ENCODE measurements at places on chromosomes 11 and 22.

- DNase-seq, result no peak
Measured at GRCh38 chr11:70477176-70477575, 78.8 kb downstream of the CTTN start.

- DNase-seq, result no peak
Measured at GRCh38 chr11:73477518-73477917, 101.3 kb downstream of the RELT start.

GRCh38 chr22:19744350-19745006, 16.1 kb upstream of the TBX1 start:
- DNase-seq, result no peak

- DNase-seq, result no peak
Measured at GRCh38 chr11:68773521-68774193, 22.3 kb upstream of the TESMIN start.

DNA sequence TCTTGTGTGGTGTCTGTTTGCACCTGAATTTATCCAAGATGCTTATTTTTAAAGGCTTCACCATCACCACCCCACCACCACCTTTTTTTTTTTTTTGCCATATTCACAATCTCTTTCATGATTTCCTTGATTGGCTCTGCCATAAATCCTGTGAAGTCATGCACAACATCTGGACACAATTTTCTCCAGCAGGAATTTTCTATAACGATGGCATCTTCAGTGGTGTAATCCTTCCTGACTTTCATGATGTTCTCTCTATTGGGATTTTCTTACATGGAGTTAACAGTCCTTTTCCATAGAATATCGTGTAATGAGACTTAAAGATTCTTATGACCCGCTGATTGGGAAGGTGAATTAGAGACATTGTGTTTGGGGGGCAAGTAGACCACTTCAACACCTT, 17.8 kb downstream of the ZFP91 start:
- DNase-seq, result no peak

GRCh38 chr11:110587972-110588371, 124.3 kb downstream of the ARHGAP20 start:
- DNase-seq, result no peak

DNA sequence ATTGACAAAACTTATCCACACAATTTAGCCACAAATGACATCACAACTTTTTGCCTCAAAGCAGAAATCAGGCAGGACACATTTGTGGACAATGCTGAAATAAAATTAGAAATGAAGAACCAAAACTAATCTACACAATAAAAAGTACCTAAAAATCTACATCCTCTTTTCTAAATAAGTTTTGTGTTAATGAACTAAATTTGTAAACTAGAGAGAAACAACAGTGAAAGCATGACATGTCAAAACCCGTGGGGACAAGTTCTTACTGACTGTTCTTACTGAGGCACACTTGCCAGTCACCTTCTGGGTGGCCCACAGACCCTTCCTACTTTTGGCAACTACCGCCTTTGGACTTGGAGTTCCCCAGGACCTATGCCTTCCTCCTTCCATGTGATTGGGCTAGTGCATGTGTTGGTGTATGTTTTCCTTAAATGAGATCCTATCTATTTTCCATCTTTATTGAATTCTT, 60.7 kb upstream of the MUC15 start:
- DNase-seq, result no peak

- DNase-seq, result no peak
Measured at GRCh38 chr11:122784325-122784955, 53.9 kb upstream of the CRTAM start.

- no peak for DNase-seq
Measured at GRCh38 chr11:134730561-134731212, 318.6 kb upstream of the B3GAT1 start.

DNA sequence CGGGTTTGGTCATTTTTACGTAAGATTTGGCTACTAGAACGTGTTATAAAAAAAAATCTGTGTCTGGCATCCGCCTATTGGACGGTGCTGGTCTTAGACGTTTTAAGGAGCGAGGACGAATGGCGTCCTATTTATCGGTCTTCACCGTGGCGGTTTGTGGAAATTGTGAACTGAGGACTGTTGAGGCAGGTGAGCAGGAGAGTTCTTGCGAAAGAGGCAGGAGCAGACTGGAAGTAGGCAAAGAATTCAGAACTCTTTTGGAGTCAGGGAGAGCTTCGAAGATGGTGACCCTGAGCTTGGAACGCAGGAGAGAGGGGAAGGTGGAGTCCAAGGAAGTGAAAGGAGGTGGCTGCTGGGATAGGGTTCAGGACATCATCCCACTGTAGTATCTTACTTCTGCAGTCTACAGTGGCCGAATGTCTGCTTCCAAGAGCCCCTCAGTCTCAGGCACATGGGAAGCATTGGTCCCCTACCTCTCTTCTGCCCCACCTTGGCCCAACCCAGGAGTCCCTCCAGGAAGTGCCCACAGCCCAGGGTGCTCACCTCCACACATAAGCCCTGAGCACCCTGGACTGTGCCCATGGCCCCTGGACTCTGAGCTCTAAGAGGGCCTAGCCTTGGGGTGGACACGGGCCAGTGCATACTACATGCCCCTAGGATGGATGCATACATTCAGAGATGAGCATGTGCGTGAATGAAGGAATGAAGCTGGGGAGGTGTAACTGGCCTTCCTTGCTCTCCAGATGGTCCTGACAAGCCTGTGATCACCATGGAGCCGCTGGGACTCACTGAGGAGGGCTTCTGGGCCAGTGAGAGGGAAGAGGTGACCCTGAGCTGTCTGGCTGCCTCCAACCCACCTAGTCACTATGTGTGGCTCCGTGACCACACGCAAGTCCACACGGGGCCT, 3.7 kb downstream of the VSIG10L2 start:
- no peak for DNase-seq

- no peak for DNase-seq
Measured at GRCh38 chr11:6523253-6523652, 26.2 kb downstream of the DNHD1 start.

Measured in cortex of kidney (tissue), 1 donor.